ENCODE measurements at places on chromosomes 1 and 21.

DNA sequence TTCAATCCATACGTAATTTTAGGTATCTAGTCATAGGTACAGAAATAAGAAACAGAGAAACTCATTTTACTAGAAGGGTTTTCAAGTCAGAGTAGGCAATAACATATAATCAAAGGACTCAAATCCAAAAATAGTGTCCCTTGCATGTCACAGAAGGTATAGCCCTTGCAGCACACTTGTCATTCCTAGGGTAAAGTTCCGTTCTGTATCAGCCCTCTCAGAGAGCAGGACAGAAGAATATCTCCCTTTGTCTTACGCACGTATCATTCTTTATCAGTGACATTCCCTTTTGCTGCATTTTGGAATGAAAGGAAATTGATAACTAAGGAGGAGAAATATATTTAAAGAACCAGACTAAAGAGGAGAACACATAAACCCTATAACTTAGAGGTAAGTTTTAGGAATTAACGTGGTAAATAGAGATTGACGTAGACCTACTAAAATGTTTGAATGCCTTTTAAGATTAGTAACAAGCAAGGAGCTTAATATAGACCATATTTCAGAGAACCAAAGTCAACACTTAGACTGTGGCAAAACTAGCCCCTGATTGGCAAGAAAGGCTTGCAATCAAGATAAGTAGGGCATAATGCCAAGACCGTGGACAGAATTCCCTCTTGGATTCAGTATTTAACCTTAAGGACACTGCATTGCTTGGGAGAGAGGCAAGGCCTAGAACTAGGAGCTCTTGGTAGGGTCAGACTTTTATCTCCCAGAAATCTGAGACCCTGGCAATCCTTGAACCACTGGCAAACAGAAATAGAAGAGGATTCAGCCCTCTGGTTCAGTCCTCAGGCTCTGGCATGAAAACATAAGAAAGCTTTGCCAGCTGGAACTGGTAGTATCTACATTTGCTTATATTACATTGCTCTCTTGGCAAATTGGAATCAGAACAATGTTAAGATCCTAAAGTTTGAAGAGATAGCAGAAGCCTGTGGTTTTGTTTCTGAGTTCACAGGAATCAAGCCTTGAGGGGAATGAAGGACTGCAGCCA is 232.1 kb downstream of the ASTN1 start:
- no peak for DNase-seq

- DNase-seq = no peak
Measured at GRCh38 chr1:69492286-69492685, 75.4 kb upstream of the LRRC7 start.

GRCh38 chr1:181577475-181577874 is 94.2 kb downstream of the CACNA1E start:
- no peak for DNase-seq

- DNase-seq = no peak
Measured at GRCh38 chr1:66492424-66492823, 41.5 kb upstream of the SGIP1 start.

DNA sequence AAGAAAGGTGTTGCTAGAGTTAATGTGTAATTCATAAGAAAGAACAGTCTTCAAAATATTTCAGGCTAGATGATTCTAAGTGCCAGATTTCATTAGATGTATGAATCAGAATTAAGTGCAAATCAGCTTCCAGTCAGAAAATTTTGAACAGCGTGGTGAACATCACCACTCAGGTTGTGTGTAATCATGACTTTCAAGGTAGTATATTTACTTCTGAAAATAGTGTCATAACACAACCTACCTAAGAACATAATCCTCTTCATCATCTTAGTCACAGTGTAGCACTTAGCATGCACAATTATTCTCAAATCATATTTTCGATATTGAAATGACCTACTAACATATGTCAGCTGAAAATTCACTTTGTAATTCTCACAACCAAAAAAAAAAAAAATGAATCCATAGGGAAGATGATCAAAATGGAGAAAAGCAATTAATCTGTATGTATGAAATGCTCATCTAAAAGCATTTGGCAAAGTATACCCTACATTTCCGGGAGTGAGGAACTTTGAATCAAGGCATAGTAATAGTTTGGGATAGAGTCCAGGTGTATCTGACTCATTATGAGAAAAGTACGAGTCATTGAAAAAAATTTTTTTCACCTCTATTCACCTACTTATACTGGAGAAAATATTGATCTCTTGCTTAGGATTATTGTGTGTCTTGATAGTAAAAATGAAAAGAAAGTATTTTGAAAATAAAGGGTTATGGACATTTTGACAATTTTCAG is 221.8 kb upstream of the CHRM3 start:
- DNase-seq = no peak
